ENCODE measurements at places on chromosomes 12 and 14. TPM values are rescaled to one million over a fixed set of nuclear protein-coding genes. Genes with fewer than 3 reads are reported as not detected.

GRCh38 chr12:121799842-121800693 is 3.7 kb upstream of the SETD1B start:
- peak; percentile 95 for DNase-seq

DNA sequence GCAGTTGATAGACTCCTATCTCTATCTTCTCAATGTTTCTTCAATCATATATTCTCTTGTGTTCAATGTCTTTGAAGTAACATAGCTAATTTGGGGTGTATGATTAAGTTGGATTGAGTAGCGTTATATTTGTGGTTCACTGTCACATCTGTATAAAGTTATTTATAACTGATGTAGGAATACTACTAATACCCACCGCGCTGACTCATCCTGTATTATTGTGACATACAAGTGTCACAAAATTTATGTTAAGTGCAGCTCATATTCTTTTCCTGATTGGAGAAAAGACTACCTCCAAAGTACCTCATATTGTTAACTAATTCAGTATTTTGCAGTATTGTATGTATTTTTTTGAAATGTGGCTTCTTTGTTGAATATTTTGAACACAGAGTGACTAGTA is 940.8 kb downstream of the SLC6A15 start:
- DNase-seq = peak; percentile 18

GRCh38 chr12:69901221-69901905 is 76.3 kb downstream of the MYRFL start:
- DNase-seq = no peak

- DNase-seq = no peak
These were observed 10.6 kb upstream of the NINJ2 start for GRCh38 chr12:673849-674248.

DNA sequence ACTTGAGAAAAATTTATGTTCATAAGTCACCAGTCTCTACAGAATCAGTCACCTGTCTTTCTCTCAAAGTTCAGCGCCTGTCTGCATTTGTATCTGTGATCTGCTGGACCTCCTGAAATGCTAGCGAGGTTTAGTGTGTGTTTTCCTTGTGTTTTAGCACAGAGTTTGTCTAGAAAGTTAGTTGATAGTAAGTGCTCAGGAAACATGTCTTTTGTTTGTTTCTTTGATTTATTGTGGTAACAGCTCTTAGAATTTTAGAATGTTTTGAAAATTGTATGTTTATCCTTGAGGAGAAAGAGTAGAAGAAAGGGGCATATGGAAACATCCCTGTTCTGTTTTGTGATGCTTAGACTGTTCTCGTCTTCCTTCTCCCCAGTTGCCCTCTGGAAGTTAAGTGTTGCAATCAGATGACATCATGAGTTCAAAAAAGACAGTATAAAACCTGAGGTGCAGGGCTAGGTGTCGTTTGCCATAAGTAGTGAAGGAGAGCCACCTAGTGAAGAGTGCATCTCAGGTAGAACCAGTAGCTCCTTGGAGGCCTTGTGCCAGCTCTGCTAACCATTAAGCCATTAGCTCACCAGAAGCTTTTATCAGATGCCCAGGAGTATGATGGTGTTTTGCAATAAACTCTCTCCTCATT is 44.8 kb downstream of the FBXW8 start:
- peak; percentile 71 for DNase-seq

Gene GPR135
- total RNA-seq = 7.7 TPM

Gene CCDC177
- not detected for total RNA-seq

All from MCF 10A (cell line).